Naive thymus-derived CD4-positive, alpha-beta T cell (primary cell): ENCODE measurements at places on chromosomes 11 and 22. TPM values are rescaled to one million over a fixed set of nuclear protein-coding genes. Genes with fewer than 3 reads are reported as not detected.

- no peak for DNase-seq
Measured at GRCh38 chr22:43477966-43478365, 66.2 kb downstream of the MPPED1 start.

Gene BAIAP2L2
- 0.46 and 0.66 TPM in 2 replicates for total RNA-seq

GRCh38 chr22:23356094-23356493, 175.8 kb downstream of the BCR start:
- DNase-seq: no peak

Gene CATSPERZ
- not detected for total RNA-seq

DNA sequence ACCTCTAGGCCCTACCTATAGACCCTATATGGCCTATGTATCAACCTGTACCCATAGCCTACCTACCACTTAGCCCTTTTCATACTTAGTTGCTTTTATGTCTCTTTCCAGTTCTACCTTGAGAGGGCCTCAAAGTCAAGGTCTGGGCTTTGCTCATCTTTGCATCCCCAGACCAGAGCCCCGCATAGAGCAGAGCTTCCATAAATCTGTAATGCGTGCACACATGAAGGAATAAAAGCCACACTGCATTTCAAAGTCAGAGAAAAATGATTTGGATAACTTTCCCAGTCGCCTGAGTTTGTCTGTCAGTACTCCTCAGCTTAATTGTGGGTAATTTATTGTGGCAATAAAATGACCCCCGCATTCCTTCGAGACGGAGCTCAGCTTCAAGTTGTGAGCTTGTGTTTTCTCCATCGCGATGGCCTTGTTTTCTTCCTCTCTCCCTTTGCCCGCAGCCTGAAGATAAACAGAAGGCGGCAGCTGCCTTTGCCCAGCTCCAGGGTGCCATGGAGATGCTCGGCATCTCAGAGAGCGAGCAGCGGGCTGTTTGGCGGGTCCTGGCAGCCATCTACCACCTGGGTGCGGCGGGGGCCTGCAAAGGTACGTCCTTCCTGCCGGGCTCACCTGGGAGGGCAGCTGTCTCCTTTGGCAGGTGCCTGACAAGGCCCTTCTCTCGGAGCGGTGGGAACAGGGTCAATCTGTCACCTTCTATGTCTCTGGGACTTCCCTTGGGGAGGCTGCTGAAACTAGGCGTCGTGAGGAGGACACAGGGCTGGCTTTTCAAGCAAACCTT, 55.7 kb downstream of the MYO18B start:
- DNase-seq: no peak

GRCh38 chr11:108224911-108225786, 2.3 kb downstream of the ATM start:
- DNase-seq: peak; percentile 76

Gene CARD10
- total RNA-seq: 0.41 TPM

GRCh38 chr11:293271-293851, 4.4 kb downstream of the PGGHG start:
- no peak for DNase-seq

Gene OR52B6
- not detected in 2 replicates for total RNA-seq

Gene MOGAT2
- not detected in 2 replicates for total RNA-seq
